ENCODE measurements at places on chromosomes 7 and 10.

- no peak for DNase-seq
Measured at GRCh38 chr10:50333872-50334271, 82.6 kb upstream of the ASAH2 start.

DNA sequence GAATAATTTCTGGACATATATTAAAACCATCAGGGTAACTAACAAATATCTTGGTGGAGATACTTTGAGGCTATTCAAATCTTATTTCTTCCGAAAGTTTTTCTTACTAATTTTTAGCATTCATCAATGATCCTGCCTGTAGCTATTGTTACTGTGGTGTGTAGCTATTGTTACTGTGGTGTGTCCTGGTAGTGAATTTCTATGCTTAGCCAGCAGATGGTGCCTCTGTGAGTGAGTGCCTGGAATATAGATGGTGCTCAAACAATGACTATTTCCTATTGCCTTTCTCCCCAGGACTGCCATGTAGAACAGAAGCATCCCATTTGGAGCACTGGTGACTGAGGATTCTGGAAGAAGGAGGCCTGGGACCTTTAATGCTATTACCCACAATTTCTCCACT lies 245.7 kb downstream of the CCSER2 start:
- DNase-seq: no peak

GRCh38 chr10:79417266-79417665 lies 28.2 kb downstream of the ZCCHC24 start:
- DNase-seq: no peak

GRCh38 chr7:44473295-44473694 lies 17.2 kb downstream of the NUDCD3 start:
- DNase-seq: peak; percentile 34
